ENCODE measurements at places on chromosomes 6 and 20.

- no peak for DNase-seq
Observed at GRCh38 chr6:50264995-50265571, 215.4 kb upstream of the DEFB112 start.

- DNase-seq, result no peak
Observed at GRCh38 chr20:57482148-57482547, 42.8 kb downstream of the CTCFL start.

DNA sequence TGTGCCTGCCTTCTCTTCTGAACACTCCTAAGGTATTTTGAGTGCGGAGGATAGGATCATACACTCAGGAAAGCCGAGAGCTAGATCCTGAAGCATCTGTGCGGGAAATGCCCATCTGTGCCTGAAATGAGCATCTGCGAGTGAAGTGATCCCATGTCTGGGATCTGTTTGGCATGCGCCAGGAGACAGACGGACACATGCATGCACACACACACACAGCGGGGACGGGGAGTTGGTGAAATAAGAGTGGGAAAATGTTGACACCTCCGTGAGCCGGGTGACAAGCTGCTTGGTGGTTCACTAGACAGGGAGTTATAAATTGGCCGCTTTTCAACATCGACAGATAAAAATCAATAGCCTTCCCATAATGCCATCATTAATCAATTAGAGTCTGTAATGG lies 13.8 kb downstream of the SYNJ2 start:
- DNase-seq, result no peak

DNA sequence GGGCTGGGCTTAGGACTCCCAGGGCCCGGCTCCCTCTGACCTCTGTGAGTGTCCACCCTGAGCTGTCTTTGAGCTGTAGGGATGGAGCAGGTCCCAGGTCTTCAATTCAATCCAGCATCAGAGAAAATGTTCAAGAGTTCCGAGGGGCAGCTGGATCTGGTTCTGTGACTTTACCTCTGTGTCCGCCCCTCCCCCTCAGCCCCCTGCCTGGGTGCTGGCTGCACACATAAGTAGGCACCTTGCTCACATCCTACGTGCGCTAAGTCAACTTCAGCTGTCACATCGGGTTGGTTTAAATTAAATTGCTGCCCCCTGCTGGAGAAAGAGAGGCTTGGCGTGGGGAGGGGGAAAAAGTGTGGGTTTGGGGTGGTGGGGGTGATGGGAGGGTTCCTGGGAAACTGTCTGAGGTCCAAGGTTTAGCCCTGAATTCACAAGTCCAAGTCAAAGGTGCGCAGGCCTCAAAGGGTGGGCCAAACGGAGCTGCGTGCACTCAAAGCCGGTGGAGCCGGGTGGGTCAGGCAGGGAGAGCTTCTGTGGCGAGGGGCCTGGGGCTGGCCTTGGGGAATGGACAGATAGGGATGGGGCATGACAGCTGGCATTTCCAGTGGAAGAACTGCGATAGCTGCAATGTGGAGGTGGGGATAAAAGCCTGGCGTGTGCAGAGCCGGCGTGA lies 3.0 kb downstream of the WFDC5 start:
- DNase-seq, result peak; percentile 20

DNA sequence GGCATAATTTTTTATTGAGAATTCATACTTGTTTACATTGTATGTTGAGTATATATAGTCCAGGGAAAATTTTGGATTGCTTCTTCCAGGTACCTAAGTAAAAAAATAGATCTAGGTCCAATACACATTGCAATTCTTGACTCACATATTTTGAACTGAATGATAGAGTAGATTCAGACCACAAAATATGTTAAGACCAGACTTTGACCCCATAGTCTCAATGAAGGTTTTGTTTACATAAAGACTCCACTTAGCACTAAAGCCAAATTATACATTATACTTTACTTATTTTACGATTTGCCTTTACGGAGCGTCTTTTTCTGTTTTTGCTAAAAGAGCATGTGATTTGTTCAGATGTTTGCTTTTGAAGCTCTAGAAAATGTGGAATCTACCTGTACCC lies 144.1 kb upstream of the PTCHD4 start:
- no peak for DNase-seq

DNA sequence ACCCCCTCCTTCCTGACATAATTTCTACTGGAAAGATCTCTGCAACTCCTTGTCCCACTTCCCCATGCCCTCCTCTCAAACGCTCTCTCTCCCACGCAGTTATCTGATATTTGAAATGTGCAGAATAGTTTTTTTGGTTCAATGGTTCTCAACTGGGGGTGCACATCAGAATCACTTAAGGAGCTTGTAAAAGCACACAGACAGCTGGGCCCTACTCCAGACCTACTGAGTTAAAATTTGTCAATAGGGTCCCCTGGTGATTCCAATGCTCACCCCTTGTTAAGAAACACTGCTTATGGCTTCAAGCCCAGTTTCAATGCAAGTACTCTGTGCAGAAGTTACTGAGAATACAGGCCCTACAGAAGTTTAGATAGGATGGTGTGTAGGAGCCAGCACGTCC lies 45.2 kb upstream of the KCNK16 start:
- no peak for DNase-seq

- DNase-seq, result no peak
Observed at GRCh38 chr6:138869398-138869797, 73.5 kb downstream of the ECT2L start.

Data from T-helper 1 cell (primary cell).